Lung microvascular endothelial cell (primary cell): ENCODE measurements at places on chromosomes 13 and 19. TPM values are rescaled to one million over a fixed set of nuclear protein-coding genes. Genes with fewer than 3 reads are reported as not detected.

Gene AMH
- total RNA-seq: 0.65 and 3.6 TPM in 2 replicates

Gene C5AR1
- not detected in 2 replicates for total RNA-seq

Gene CACNG7
- under 0.01 TPM in 1 of 2 replicates, not detected in the other for total RNA-seq

Gene CRLF1
- not detected in 2 replicates for total RNA-seq

Gene GZMM
- not detected in 2 replicates for total RNA-seq

Gene ZNF132
- total RNA-seq: 4.1 and 6.9 TPM in 2 replicates

Gene ZSCAN4
- total RNA-seq: not detected in 2 replicates

Gene IGFL3
- total RNA-seq: not detected in 2 replicates

Gene TMEM59L
- not detected in 2 replicates for total RNA-seq

Gene ZNF345
- 2.8 and 6.3 TPM in 2 replicates for total RNA-seq

Gene ZNF66
- total RNA-seq: 2.8 and 3.2 TPM in 2 replicates

Gene CCDC194
- not detected in 2 replicates for total RNA-seq

Gene ITPKC
- total RNA-seq: 14.4 and 25.6 TPM in 2 replicates

Gene PGLYRP2
- total RNA-seq: not detected in 2 replicates

Gene DIAPH3
- 3.0 and 5.2 TPM in 2 replicates for total RNA-seq

Gene ZNF493
- 7.4 and 19.6 TPM in 2 replicates for total RNA-seq

Gene CFAP97D2
- not detected in 2 replicates for total RNA-seq

Gene KLF1
- total RNA-seq: not detected in 2 replicates

Gene CD37
- total RNA-seq: not detected in 2 replicates

Gene ATP8B3
- total RNA-seq: 0.20 and 0.65 TPM in 2 replicates

Gene RINL
- total RNA-seq: 6.1 and 11.7 TPM in 2 replicates

Gene KLHL1
- total RNA-seq: not detected in 2 replicates

Gene WIZ
- total RNA-seq: 3.9 and 5.6 TPM in 2 replicates

Gene FFAR2
- total RNA-seq: not detected in 2 replicates

Gene HCST
- 0.22 and 0.40 TPM in 2 replicates for total RNA-seq

Gene NKPD1
- total RNA-seq: 0.20 and 0.22 TPM in 2 replicates

Gene SLC7A1
- 10.7 and 27.8 TPM in 2 replicates for total RNA-seq

Gene CGB5
- not detected in 2 replicates for total RNA-seq

Gene HNRNPA1L2
- total RNA-seq: 2.4 and 2.6 TPM in 2 replicates

Gene PSG11
- not detected in 2 replicates for total RNA-seq

Gene FCER2
- not detected in 2 replicates for total RNA-seq

Gene NLRP9
- not detected in 2 replicates for total RNA-seq

Gene SPRED3
- total RNA-seq: under 0.01 and 0.87 TPM in 2 replicates

Gene NUFIP1
- total RNA-seq: 1.1 and 1.6 TPM in 2 replicates

Gene ANGPTL8
- not detected in 2 replicates for total RNA-seq

Gene TMEM272
- not detected in 2 replicates for total RNA-seq
